ENCODE measurements at places on chromosomes 3 and 15. TPM values are rescaled to one million over a fixed set of nuclear protein-coding genes. Genes with fewer than 3 reads are reported as not detected.

Gene CCDC9B
- total RNA-seq, result 204 TPM

Gene PCSK6
- 30.3 TPM for total RNA-seq

Gene NR2E3
- 0.34 TPM for total RNA-seq

Gene KBTBD8
- total RNA-seq, result 2.5 TPM

Gene TM4SF1
- total RNA-seq, result 24.9 TPM

Gene OR5K3
- total RNA-seq, result not detected

Gene GUCA1C
- total RNA-seq, result not detected

Gene THBS1
- 288 TPM for total RNA-seq

Gene GASK1A
- 1.2 TPM for total RNA-seq

Gene C3orf70
- 32.7 TPM for total RNA-seq

Gene CDCP1
- total RNA-seq, result 111 TPM

Gene UROC1
- total RNA-seq, result not detected

Gene WDR53
- total RNA-seq, result 13.7 TPM

Gene SYNPR
- total RNA-seq, result not detected

Gene ARL8B
- total RNA-seq, result 57.6 TPM

Gene ST8SIA2
- total RNA-seq, result 0.44 TPM

Gene NPAP1
- not detected for total RNA-seq

Gene CSPG4
- 3.0 TPM for total RNA-seq

Gene WDR5B
- total RNA-seq, result 3.4 TPM

Gene CFAP161
- total RNA-seq, result 0.54 TPM

Gene NANOGP8
- total RNA-seq, result 1.1 TPM

Gene CPOX
- 17.6 TPM for total RNA-seq

Gene DLEC1
- 1.5 TPM for total RNA-seq

Gene ATP13A5
- total RNA-seq, result 0.61 TPM

Gene PLSCR2
- total RNA-seq, result 0.82 TPM

Gene DPPA2
- not detected for total RNA-seq

Gene SLC9C1
- total RNA-seq, result 0.96 TPM

Gene PARP15
- 1.2 TPM for total RNA-seq

Gene NEK10
- 6.5 TPM for total RNA-seq

Gene ZNF592
- total RNA-seq, result 29.4 TPM

Gene CHMP2B
- total RNA-seq, result 90.1 TPM

Gene ALDH1L1
- 27.4 TPM for total RNA-seq

Gene CTXN2
- total RNA-seq, result not detected

Gene PLIN1
- total RNA-seq, result 5.2 TPM

Gene RASL12
- 2.7 TPM for total RNA-seq

All from mucosa of descending colon (tissue), 3 donors.